Renal cortex interstitium (tissue), 15 donors: ENCODE measurements at places on chromosomes 7 and 10.

GRCh38 chr7:43869867-43870240 lies 537 bp upstream of the MRPS24 start:
- DNase-seq: peak; percentile 7

DNA sequence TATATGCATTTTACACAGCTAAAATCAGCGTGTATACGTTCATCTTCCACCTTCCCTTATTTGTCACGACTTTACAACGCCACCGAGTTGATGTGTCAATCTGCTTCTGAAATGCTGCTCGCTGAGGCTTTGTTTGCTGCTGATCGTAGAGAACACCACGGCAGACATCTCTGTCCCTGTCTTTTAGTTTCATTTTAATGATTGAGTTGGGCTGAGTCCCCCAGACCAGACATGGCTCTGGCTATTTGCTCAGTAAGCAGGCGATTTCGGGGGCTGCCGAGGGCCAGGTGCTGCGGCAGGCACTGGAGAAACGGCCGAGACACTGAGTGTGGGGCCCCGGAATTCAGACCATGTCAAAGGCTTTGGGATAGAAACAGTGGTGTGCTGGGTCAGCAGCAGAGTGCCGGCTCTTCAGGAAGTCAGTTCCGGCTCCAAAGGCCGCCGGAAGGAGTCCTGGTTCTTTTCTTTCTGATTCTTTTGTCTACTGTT lies 5.0 kb downstream of the LRRC27 start:
- no peak for DNase-seq

GRCh38 chr10:83062871-83063270 lies 1076.4 kb upstream of the GHITM start:
- no peak for DNase-seq

GRCh38 chr7:54722026-54722425 lies 37.0 kb downstream of the SEC61G start:
- no peak for DNase-seq

GRCh38 chr10:89118091-89118490 lies 89.0 kb downstream of the CH25H start:
- DNase-seq: no peak

DNA sequence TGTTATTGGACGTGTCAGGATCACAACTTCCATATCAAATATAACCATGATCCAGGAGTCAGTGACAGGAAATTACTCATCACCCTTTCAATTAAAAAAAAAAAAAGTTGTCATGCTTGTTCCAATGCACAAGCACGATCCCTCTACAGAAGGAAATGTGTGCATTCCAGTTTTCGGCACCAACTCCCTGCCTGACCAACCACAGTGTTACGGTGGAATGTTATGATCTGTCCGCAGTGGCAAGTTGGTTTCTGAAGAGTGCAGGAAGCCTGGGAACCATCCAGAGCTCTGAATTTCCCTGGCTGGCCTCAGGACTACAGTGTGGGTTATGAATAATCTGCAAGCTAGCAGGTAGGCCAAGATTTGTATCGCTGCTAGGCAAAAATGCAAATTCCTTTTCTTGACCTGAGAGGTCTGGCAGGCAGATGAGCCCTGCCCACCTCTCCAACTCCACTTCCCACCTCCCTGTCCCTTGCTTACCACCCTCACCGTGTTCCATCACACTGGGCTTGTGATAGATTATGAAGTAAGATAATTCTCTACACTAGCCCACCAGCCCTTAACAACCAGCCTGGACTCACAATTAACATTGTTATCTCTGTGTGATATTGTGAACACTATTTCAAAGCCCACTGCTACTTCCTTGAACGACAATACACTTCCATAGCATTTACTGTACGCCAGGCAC lies 20.4 kb downstream of the FRMPD2 start:
- DNase-seq: no peak

GRCh38 chr10:89217057-89217990 lies 10.2 kb upstream of the CH25H start:
- DNase-seq: peak; percentile 28

GRCh38 chr10:126402721-126403695 lies 14.7 kb upstream of the ADAM12 start:
- no peak for DNase-seq

GRCh38 chr10:112141292-112141691 lies 42.3 kb downstream of the GPAM start:
- no peak for DNase-seq

DNA sequence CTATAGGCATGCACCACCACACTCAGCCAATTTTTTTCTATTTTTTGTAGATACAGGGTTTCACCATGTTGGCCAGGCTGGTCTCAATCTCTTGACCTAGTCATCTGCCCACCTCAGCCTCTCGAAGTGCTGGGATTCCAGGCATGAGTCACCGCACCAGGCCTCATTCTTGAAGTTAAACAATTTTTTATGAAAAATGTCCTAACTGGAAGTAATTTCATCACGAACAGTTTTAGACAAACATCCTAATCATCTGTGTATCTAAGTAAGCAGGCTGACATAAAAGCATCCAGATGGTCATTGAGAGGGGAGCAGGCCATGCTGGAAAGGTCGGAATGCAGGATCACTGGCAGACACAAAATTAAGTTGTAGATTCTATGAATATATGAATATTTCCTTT lies 269.1 kb downstream of the ZMYND11 start:
- no peak for DNase-seq

DNA sequence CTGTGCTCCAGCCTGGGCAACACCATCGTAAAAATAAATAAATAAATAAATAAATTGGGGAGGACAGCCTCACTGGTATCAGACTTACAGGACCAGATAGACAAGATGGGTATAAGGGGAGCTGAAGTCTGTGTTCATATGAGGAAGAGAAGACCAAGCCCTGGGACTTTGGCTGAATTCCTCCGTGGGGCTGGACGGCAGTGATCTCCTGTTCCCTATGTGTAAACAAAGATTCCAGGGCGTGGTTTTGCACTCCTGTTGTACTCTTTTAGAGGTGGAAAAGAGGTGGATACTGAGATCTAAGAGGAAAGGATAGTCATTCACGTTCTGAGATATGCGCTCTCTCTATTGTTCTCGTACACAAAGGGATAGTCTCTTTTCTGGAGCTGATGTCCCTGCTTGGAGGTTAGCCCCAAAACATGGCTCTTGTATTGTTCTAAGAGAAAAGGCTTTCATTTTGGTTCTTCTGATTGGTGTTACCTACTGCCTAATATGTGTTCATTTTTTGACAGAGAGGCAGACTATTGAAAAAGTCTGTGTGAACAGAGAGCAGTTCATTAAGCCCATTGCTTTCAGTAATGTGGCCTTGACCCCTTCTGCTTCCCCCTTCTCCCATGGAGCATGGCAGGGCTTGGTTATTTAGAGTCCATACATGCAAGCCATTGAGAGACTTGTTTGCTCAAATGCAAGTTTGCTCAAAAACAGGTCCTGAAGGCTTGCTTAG lies 12.3 kb downstream of the KCTD7 start:
- DNase-seq: no peak

GRCh38 chr7:3138997-3139396 lies 95.3 kb upstream of the CARD11 start:
- no peak for DNase-seq

GRCh38 chr10:91551856-91552255 lies 81.0 kb downstream of the PPP1R3C start:
- peak; percentile 73 for DNase-seq

- DNase-seq: no peak
These were observed 52.8 kb downstream of the HHEX start for GRCh38 chr10:92742331-92743228.

DNA sequence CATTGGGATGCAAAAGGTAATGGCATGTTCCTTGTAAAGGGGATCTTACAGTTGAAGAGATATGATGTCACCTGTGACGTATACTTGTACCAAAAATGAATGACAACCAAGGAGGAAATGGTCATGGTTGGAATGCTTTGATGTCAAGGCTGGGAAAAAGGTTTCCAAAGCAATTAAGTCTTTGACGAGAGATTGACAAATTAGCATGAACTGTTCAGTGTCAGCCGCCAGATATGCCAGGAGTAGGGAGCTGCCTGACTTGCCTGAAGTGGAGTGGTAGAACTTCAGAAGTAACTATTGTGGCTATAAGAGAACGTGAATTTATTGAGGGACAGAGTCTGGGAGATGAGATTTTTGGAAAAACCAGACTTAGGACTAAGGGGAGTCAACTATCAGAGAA lies 88.1 kb downstream of the SEPTIN7 start:
- no peak for DNase-seq

- no peak for DNase-seq
These were observed 371.1 kb upstream of the NFE2L3 start for GRCh38 chr7:25780904-25781303.

GRCh38 chr10:34710391-34710751 lies 104.7 kb downstream of the PARD3 start:
- no peak for DNase-seq

DNA sequence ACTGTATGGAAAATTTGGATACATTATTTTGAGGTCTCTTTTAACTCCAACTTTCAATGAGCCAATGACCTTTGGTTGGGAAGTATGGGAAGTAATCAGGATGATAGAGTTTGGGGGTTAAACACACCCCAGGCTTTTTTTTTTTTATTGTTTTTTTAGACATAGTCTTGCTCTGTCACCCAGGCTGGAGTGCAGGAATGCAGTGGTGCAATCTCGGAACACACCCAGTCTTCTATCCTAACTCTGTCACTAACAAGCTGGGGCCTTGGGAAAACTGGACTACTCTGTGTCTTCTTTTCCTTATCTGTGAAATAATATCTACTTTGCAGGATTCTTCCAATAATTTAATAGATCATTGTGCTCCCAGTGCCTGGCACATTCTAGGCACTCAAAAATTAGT lies 37.6 kb upstream of the AGBL3 start:
- DNase-seq: no peak

GRCh38 chr7:123090456-123090855 lies 95.0 kb upstream of the TAS2R16 start:
- DNase-seq: no peak

GRCh38 chr10:106089855-106090254 lies 1074.7 kb downstream of the SORCS1 start:
- no peak for DNase-seq

DNA sequence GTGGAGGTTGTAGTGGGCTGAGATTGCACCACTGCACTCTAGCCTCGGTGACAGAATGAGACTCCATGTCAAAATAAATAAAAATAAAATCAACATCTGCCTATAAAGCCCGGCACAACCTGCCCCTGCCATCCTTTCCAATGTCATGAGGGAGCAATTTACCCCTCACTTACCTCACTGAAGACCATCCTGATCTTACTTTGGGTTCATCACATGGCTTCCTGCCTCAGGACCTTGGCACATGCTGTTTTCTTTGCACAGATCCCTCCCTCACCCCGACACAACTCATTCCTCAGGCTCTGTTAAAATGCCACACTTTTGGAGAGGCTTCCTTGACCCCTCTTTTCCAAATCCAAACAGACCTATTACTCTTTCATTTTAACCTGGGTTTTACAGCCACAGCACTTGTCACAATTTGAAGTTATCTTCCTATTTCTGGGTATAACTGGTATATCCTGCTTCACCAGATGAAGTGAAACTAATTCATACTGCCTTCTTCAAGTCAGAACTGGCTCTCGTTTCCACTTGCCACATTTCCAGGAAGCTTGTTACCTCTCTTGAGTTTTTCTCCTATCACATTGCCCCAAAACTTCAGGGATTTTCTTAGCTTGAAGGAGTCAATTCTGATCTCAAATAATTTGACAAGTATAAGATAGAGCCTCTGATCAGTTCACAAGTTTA lies 69.3 kb upstream of the PARD3 start:
- DNase-seq: no peak

DNA sequence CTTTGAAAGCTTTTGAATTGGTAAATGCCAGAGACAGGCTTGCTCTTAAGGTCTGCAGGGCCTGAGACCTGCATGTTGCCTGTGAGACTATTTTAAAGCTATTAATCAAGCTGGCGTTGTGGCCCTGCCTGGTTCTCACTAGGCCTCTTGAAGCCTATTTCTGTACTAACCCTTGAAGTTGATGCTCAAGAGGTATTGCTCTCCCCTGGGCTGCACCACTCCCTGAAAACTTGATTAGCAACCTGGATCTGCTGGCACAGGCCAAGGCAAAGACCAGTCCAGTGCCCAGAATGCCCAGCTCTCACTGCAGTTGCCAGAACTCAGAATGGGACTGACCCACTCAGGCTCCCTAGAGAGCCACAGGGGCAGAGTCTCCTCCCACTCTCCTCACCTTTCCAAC lies 220.0 kb upstream of the MEOX2 start:
- no peak for DNase-seq

GRCh38 chr7:23055582-23056178 lies 41.8 kb upstream of the HYCC1 start:
- DNase-seq: no peak

- no peak for DNase-seq
These were observed 56.0 kb upstream of the KAT6B start for GRCh38 chr10:74770400-74770799.

DNA sequence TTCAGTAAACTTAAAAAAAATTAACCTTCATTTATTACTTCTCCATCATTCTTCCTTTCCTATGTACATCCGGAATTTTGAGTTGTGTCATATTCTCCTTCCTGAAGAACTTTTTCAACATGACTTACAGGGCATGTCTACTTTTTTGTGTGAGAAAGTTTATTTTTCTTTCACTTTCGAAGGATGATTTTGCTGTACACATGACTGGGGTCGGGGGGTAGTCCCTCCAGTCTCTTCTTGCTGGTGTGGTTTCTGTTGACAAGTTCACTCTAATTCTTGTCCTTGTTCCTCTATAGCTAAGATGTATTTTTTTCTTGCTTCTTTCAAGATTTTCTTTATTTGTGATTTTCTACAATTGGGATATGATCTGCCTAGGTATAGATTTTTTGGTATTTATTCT lies 55.8 kb downstream of the INPP5A start:
- DNase-seq: no peak

DNA sequence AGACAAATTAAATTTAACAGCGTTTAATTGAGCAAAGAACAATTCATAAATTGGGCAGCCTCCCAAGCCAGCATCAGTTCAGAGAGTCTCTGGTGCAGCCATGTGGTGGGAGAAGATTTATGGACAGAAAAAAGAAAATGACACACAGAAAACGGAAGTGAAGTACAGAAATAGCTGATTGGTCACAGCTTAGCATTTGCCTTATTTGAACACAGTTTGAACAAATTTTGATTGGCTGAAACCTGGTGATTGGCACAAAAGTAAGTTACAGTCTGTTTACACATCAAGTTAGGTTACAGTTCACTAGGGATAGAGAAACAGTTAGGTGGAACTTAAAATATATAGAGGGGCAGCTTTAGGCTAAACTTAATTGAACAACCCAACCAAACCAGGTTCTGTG lies 720.1 kb downstream of the TYW1 start:
- DNase-seq: no peak

GRCh38 chr7:7895754-7896153 lies 72.8 kb upstream of the GLCCI1 start:
- no peak for DNase-seq

DNA sequence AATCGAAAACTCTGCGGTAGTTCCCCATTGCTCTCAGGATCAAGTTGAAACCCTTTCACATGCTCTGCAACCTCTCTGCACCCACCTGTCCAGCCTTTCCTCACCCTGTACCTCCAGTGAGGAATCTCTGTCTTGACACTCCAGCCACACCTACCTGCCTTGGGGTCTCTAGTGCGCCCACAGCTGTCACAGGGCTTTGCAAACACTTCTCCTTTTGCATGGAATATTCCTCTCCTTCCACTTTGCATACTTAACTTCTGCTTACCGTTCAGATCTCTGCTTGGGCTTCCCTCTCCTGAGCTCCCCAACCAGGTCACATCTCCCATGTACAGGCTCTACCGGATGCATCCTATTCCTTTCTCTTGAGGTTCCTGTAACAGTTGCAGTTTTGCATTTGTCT lies 6.6 kb upstream of the ZYX start:
- no peak for DNase-seq
